Suppressor macrophage treated with lipopolysaccharide for 4 hours (primary cell): ENCODE measurements at places on chromosomes 2 and 18.

GRCh38 chr2:100817388-100817985 is 2.5 kb upstream of the NPAS2 start:
- DNase-seq = no peak

DNA sequence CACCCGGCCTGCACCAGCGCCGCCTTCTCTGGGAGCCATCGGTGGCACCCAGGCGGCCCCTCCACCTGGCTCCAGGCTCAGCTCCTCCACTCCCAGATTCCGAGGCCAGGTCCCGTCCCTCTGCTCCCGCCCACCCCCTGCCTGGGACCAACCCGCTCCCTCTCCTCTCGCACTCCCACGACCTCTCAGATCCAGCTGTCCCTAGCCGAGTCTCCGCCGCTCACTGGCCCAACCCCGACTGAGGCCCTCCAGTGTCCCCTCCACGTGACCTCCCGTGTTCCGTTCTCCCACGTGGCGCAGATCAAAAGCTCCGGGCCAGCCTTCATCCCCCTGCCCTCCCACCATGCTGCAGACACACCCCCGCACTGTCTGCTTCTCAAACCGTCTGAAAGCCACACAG is 14.4 kb upstream of the SALL3 start:
- DNase-seq = no peak

DNA sequence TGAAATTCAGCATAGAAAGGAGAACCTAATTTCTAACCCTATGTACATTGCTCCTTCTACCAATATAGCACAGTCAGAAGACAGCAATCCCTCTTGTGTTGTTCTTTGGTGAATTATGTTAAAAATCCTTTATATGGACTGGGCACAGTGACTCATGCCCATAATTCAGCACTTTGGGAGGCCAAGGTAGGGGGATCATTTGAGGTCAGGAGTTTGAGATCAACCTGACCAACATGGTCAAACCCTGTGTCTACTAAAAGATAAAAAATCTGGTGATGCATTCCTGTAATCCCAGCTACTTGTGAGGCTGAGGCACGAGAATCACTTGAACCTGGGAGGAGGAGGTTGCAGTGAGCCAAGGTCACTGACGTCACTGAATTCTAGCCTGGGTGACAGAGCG is 195.6 kb downstream of the TMX3 start:
- no peak for DNase-seq

DNA sequence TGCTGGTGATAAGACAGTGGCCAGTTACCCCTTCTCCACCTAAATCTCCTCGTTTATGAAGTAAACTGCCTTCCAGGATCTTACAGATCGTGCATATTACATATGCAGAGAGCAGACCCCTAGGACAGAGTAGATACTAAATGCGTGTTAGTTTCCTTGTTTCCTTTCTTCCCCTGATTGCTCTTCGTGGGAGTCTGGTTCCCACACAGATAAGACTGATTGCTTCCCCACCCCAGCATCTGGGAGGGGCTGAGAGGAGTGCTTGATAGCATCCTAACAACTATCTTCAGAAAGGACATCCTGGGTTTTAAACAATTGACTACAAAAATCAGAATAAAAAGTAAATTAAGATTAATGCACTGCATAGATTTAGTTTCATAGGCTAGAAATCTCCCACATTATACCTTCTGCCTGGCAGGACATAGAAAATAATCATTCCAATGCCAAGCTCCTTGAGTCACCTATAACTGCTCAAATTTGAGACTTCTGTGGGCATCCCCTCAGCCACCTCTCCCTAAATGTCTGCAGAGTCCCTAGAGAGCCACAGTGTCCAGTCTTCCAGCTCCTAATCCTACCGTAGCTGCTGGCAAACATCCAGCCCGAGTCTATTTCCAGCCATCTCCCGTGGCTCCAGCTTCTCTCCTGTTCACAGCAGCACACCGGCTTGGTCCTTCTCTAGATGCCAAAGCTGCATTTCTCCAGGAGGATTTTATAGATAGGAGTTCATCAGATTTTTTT is 128.3 kb downstream of the LRRC30 start:
- DNase-seq = no peak
